ENCODE measurements at places on chromosomes 1 and 21. TPM values are rescaled to one million over a fixed set of nuclear protein-coding genes. Genes with fewer than 3 reads are reported as not detected.
A peak's percentile ranks its signal among the peaks of the same experiment; 100 is the strongest.

G0S2 gene
- total RNA-seq = 112 TPM

DNA sequence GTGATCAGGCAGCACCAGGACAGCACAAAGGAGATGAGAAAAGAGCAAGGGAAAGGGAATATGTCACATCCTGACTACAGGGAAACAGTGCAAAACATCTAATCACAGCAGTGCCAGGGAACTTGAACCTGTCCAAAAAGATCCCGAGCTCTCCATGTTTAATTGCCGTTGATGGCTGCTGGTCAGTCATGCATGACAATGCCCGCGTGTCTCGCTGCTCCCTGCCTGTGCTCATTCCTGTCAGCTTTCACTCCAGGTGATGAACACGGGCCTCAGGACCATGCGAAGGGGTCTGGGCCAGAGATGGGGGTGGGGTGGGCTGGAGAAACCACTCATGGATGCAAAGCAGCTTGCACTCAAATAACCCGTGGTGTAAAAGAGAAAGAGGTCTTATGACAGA, 287.0 kb downstream of the GPATCH2 start:
- DNase-seq = no peak

DNA sequence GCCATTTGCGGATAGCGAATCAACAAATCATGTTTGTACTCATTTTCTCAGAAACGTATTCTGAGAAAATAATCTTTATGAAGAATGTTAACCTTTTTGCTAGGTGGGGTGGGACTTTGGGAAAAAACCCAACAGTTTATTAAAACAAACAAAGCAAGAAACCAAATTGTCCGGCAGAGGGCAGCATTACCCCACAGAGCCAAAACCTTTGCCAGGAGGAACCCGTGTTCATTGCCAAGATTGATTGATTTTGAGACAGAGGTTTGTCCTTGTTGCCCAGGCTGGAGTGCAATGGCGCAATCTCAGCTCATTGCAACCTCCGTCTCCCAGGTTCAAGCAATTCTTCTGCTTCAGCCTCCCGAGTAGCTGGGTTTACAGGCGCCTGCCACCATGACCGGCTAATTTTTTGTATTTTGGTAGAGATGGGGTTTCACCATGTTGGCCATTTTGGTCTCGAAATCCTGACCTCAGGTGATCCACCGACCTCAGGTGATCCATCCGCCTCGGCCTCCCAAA, 70.8 kb upstream of the RHOU start:
- DNase-seq = peak; percentile 85

DNA sequence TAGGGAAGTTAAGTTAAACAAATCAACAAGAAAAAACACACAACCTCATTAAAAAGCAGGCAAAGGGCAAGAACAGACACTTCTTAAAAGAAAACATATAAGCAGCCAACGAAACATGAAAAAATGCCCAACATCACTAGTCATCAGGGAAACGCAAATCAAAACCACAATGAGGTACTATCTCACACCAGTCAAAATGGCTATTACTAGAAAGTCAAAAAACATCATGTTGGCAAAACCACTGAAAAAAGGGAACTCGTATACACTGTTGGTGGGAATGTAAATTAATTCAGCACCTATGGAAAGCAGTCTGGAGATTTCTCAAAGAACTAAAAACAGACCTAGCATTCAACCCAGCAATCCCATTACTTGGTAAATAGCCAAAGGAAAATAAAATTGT, 51.1 kb downstream of the HSF2BP start:
- DNase-seq = no peak

GRCh38 chr1:113744114-113744513, 15.2 kb downstream of the PHTF1 start:
- DNase-seq = no peak

DNA sequence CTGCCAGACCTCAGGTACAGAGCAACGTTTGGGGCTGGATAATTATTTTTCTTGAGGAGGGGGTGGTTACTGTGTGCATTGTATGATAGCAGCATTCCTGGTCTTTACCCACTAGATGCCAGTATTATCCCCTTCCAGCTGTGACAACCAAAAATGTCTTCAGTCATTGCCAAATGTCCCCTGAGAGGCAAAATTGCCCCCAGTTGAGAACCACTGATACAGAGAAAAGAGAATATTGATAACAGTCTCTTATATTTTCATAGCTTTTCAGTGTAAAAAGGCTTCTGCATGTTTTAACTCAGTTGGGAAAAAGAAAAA, 51.8 kb upstream of the SYT14 start:
- no peak for DNase-seq

ZBTB8A gene
- 4.7 TPM for total RNA-seq

DNA sequence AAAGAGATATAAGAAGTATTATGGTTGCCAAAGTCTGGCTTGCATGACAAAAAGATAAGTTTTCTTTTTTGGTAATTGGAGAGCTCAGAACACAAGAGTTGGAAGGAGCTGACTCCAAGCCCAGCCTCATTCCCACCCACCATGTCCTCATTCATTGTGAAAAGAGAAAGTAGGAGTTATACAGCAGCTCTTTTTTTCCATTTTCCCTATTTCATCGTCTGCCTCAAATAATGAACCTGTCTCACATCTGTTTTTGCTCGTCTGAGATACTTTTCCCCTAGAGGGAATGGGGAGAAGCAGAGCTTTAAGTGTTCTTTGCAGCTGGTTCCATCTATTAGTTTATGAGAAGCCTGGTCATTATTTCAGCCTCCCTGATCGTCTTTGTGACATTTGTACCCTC, 34.7 kb downstream of the AGT start:
- no peak for DNase-seq

DNA sequence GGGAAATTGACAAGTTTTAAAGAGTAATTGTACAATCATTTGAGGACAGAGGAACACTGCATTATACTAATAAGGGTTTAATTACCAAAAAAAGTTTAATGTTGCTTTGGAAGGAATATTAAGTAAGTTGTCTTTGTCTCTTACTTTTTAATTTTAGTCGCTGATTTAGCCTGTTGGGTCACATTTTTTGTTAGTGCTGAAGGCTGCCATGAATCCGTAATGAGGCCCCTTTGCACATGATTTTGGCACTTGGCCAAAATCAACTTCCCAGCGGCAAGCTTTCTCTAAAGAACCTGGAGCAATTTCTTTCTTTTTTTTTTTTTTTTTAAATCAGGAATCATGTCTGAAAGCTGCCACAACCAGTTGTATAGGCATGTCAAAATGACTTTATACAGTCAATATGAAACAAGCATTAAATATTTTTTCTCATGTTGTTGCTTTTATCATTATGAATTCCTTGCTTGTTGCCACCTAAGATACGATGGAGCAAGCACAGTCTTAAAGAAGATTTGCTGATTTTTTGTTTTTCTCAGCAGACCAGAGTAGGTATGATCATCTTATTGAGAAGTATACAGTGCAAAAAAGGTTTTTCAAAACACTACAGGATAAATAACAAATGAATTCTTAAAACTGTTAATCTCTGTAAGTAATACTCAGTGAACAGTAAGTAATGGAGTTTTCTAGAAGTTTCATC, 690.4 kb downstream of the USP25 start:
- peak; percentile 42 for DNase-seq

ANGPTL1 gene
- 59.9 TPM for total RNA-seq

GRCh38 chr1:246074421-246074820, 432.7 kb downstream of the SMYD3 start:
- DNase-seq = no peak

DNA sequence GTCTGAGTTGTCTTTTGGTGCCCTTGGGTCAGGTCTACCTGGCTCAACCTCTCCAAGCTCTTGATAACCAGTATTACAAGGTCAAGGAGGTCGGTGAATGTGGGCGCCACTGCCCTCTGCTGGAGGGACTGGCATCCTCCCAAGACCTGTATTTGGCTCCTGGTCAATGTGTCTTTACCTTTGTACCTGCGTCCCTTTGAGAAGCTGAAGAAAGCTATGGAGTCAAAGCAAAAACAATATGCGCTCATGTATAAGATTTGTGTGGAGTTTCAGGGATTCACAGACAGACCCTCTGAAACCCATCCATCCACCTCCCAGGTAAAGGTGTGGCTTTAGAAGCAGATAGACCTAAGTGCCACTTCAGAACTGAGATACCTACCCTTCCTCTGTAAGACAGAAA, 61.8 kb upstream of the NBL1 start:
- peak; percentile 17 for DNase-seq

GRCh38 chr1:231536099-231536498, 7.6 kb downstream of the TSNAX start:
- no peak for DNase-seq

GRCh38 chr1:41501581-41501980, 17.1 kb upstream of the EDN2 start:
- DNase-seq = no peak

All from adrenal gland (tissue), 19 donors.